ENCODE measurements at places on chromosomes 2 and 18.

- no peak for DNase-seq
These were observed 63.8 kb upstream of the GALNT3 start for GRCh38 chr2:165857876-165858275.

- peak; percentile 55 for DNase-seq
These were observed 5.8 kb downstream of the HDLBP start for GRCh38 chr2:241309684-241310117.

DNA sequence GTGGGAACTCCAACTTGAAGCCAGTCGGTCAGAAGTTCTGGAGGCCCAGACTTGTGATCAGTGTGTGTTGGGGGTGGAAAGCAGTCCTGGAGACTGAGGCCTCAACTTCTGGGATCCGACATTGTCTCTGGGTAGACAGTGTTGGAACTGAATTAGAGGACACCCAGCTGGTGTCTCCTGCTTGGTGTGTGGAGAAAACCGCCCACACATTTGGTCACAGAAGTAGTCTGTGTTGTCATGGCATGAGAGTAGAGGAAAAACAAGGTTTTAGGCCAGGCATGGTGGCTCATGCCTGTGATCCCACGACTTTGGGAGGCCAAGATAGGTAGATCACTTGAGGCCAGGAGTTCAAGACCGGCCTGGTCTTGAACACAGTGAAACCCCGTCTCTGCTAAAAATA is 51.5 kb downstream of the PUM2 start:
- DNase-seq: no peak

DNA sequence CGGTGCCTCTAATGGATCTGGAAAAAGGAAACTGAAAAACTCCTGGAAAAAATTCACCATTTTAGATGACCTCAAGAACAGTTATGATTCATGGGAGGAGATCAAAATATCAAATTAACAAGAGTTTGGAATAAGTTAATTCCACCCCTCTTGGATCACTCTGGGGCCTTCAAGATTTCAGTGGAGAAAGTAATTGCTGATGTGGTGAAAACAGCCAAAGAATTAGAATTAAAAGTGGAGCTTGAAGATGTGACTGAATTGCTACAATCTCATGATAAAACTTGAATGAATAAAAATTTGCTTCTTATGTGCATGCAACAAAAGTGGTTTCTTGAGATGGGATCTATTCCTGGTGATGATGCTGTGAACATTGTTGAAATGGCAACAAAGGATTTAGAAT is 974.4 kb upstream of the GYPC start:
- DNase-seq: no peak

DNA sequence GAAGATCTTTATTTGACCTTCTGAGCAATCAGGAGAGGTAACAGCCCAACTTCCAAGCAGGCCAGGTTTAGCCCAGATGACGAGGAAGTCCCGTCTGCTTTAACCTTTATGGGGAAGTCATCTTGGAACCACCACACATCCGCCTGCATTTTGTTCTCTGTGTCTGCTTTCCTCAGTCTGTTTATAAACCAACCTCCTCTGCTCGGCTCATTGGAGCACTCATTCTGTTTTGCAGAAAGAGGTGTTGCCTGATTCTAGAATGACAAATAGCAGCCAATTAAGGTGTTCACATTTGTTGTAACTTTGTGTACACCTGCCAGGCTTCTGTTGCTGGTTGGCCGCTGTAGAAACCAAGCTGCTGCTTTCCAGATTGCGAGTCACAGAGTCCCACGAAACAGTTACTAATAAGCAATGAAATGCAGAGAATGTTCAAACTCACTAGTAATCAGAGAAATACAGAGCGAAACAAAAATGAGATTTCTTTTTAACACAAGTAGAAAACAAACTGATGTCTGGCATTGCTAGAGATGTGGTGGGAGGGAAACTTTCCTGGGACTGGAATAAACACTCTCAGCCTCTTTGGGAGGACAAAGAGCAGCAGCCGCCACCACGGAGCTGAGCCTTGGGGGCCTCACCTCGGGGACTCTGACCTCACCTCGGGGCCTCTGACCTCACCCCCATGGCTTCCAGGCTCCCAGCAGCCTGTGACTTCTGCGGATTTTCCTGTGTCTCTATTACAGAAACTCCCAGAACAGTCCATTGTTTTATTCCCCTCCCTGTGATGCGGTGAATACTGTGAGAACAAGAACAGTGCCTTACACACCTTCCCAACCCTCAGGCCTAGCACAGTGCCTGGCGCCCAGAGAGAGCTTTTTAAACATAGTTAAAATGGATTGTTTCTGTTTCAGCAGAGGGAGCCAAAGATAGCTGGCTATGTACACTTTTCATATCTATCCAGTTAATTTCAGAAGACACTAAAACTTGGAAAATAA is 64.0 kb downstream of the MBP start:
- no peak for DNase-seq

DNA sequence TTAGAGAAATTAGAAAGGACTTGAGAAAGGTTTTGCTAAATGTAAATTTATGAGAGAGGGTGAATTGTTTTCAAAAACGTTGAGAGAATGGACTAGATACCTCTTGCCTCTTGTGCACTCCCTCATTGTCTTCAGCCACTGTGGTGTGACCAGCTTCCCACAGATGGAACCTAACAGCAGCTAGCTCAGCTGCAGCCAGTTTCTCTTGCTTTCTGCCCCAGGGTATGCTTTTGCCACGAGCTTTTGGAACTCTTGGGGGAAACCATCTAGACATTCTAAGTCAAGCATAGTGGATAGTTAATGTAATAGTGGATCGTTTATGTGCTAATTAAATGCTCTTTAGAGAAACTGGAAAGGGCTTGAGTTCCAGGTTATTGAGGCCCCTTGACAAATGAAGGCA is 288.2 kb downstream of the CTNNA2 start:
- DNase-seq: no peak

GRCh38 chr18:8858888-8859511 is 153.6 kb downstream of the MTCL1 start:
- no peak for DNase-seq

- no peak for DNase-seq
These were observed 182.0 kb downstream of the TCF4 start for GRCh38 chr18:55405893-55406406.

- no peak for DNase-seq
These were observed 108.6 kb upstream of the REV1 start for GRCh38 chr2:99598441-99598840.

GRCh38 chr2:11534746-11535484 is 1.1 kb downstream of the GREB1 start:
- DNase-seq: peak; percentile 1

GRCh38 chr2:38653715-38654527 is 12.0 kb upstream of the GALM start:
- DNase-seq: no peak

- no peak for DNase-seq
These were observed 2.4 kb downstream of the PRELID3A start for GRCh38 chr18:12410081-12410481.

GRCh38 chr18:48879008-48879431 is 71.7 kb downstream of the SMAD7 start:
- DNase-seq: no peak

- no peak for DNase-seq
These were observed 30.2 kb downstream of the CAPN13 start for GRCh38 chr2:30776831-30777635.

GRCh38 chr2:236712304-236712703 is 142.7 kb downstream of the ACKR3 start:
- no peak for DNase-seq

GRCh38 chr2:3212984-3213383 is 164.6 kb downstream of the EIPR1 start:
- no peak for DNase-seq

DNA sequence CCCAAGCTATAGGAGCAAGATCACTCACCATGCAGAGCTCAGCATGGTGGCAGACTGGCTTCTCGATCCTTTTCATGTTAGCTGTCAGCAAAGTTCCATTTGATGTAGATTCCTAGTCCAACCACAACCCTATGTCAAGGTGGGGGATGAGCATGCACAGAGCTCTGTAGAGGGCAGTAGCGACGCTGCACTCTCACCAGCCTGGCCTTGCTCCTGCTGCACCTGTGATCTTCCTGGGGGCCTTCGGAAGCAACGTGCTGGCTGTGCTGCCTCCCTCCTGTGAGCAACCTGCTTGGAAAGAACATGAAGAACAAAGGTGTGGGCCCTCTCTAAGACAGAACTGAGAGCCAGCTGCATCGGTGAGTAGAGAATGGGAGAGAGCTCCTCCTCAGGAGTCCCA is 479.4 kb upstream of the MYT1L start:
- no peak for DNase-seq

GRCh38 chr18:60755134-60755533 is 382.6 kb upstream of the MC4R start:
- DNase-seq: no peak

- DNase-seq: peak; percentile 18
These were observed 146.1 kb upstream of the SESTD1 start for GRCh38 chr2:179410552-179411356.

GRCh38 chr2:72291059-72291458 is 143.4 kb upstream of the CYP26B1 start:
- no peak for DNase-seq

GRCh38 chr2:16066261-16067036 is 126.1 kb downstream of the MYCN start:
- no peak for DNase-seq

DNA sequence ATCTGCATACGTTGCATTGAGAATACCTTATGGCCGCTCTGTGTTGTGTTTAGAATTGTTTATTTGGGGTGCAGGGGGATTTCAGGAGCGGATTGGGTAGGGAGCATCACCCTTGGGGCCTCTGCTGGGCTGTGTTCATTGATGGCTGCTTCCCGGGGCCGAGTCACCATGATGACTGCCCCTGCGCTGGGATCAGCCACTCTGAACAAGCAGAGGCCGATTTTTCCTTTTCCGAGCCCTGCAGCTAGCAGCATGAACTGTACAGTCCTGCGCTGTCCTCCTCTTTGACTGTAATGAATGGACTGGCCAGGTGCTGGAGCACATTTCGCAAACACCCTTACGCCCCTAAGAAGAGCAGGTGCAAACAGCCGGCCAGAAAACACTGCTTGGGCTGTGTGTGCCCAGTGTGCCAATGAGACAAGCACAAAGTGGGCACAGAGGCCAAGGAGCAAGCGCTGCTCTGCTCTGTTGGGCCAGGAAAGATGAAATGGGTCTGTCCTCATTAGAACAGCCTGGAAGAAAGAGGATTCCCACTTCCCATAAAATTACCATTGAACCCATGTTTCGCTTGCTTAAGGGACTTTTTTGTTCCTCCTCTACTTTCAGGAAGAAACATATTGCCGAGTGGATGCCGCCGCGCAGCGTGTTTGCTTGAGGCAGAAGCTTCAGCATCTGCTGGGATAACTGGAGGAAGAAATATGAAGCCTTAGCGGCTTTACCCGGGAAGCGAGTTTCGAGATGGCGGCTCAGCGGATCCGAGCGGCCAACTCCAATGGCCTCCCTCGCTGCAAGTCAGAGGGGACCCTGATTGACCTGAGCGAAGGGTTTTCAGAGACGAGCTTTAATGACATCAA is 82.7 kb downstream of the SH3BP4 start:
- DNase-seq: no peak

- no peak for DNase-seq
These were observed 4.9 kb downstream of the LTBP1 start for GRCh38 chr2:32951672-32952071.

- DNase-seq: no peak
These were observed 133.5 kb upstream of the CDCA7 start for GRCh38 chr2:173221132-173221695.

GRCh38 chr2:230319211-230319862 is 7.7 kb upstream of the SP140L start:
- DNase-seq: peak; percentile 36

GRCh38 chr2:227006189-227006897 is 157.7 kb downstream of the COL4A4 start:
- DNase-seq: no peak

DNA sequence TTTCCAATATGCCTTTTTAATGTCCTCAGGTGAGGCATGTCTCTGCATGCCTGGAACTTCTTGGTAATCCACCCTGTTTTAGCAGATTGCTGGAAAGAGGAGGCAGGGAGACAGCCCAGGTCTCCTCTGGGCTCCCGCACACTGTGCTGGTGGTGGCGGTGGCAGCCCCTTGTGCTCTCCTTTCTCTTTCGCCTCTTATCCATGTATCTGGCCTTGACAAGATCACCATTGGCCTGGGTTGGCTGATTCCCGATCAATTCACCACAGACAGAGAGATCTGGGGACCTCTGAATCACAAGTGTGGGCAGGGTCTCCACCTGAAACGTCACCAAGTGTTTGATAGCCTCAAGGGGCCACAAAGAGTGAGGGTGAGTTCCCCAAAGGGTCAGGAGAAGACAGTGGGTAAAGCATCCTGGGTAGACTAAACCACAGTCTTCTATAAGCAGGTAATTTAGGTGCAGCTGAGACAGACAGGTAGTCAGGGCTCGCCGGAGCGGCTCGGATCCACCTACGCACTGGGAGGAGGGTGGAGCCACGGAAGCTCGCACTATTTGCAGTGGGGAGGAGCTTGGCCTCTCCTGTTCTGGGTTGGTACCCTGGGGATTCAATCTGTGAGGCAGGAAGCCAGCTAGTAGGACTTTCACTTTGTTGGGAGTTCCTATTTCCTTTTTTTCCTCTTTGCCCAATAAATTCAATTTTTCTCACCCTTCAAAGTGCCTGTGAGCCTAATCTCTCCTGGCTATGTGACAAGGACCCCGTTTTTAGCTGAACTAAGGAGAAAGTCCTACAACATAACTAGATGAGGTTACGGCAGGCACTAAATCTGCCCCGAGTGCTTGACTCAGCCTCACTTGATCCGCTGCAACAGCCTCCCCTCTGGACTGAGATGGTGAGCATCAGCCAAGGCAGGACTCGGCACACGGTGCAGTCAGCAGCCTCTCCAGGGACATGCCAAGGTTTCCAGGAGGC is 57.6 kb downstream of the SLC4A3 start:
- DNase-seq: peak; percentile 36

DNA sequence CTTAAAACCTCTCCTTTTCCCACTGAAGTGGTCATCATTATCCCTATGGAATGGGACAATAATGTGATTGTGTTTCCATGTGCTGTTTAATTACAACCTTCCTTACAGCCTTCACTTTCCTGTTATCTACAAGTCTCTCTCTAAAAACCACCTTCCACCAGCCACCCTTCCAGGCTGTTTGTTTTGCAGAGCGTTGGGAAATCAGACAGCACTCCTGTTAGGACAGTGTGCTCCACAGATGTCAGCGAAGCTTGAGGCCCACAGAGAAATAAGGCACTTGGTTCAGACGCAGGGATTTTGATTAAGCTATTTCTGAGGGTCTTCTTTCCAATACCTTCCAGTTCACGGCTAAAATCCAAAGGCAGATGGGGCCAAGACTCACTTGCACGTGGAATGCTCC is 32.3 kb upstream of the ASPRV1 start:
- no peak for DNase-seq

Measured in stimulated activated CD4-positive, alpha-beta T cell treated with anti-CD3 and anti-CD28 coated beads, Interleukin-2, amount 100 ng/mL, for 48 hours (primary cell).